ENCODE measurements at places on chromosomes 16 and 17.

- DNase-seq, result no peak
These were observed 25.6 kb downstream of the SGSM2 start for GRCh38 chr17:2362881-2363280.

GRCh38 chr16:1980030-1980769 is 1.1 kb downstream of the NOXO1 start:
- DNase-seq, result no peak

DNA sequence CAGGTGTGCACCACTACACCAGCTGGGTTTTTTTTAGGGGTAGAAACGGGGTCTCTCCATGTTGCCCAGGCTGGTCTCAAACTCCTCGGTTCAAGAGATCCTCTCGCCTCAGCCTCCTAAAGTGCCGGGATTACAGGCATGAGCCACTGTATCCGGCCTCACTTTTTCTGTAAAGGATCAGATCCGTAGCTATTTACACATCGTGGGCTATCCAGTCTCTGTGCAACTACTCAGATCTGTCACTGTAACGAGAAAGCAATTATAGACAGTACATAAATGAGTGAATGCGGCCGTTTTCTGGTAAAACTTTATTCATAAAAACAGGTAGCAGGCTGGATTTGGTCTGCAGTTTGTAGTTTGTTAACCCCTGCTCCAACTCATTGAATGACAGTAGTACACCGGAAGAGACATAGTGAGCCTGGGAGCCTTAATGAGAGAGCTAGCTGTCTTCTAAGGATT is 44.5 kb downstream of the VMP1 start:
- DNase-seq, result no peak

DNA sequence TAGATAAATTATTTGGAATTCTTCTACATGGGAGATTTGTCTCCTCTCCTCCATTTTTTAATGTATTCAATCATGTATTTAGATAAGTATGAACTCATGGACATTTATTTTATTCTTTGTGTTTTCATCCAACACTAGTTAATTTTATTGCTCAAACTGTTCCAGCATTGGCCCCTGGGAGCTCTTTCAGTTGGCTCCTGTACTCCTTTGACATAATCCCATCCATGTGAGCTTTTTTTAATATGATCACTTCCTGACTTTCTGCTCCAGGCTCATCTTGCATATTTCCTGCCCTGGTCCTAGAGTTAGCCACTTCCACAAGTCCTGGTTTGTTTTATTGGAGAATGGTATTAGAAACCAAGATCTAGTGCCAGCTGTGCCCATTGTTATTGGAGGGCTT is 419.0 kb upstream of the CDH11 start:
- DNase-seq, result no peak

- DNase-seq, result no peak
These were observed 14.6 kb upstream of the CPPED1 start for GRCh38 chr16:12818326-12818725.

DNA sequence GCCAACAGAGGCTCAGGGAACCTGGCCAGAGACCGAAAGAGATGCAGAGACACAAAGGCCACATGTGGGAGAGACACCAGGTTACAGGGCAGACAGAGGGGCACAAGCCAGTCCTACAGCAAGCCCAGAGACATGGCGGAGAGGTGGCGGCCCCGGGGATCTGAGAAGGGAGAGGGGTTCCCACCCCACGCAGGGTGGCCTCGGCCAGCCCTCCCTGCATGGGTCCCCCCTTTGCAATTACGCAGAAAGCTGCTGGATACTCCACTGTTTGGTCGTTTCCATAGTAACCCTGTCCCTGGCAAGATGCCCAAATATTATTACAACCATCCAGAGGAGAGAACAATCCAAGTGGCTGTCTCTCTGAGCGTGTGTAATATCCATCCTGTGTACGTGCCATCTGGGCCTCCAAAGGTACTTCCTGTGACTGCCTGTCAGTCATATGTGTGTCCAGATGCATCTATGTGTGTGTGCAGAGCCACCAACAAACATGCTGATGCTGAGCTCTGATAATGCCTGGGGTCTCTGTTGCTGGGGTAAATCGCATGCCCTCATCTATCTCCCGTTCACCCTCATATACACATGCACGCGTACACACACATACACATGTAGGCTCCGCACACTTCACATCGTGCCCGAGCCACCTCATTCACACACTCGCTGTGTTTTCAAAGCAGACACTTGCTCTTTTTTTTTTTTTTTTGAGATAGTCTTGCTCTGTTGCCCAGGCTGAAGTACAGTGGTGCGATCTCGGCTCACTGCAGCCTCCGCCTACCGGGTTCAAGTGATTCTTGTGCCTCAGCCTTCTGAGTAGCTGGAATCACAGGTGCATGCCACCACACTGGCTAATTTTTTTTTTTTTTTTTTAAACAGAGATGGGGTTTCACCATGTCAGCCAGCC is 5.5 kb downstream of the PCGF2 start:
- no peak for DNase-seq

GRCh38 chr16:49587511-49587910 is 213.9 kb downstream of the C16orf78 start:
- no peak for DNase-seq

- no peak for DNase-seq
These were observed 14.2 kb downstream of the AXIN2 start for GRCh38 chr17:65547253-65547670.

- peak; percentile 56 for DNase-seq
These were observed 6.6 kb downstream of the IGF2BP1 start for GRCh38 chr17:49003557-49004511.

DNA sequence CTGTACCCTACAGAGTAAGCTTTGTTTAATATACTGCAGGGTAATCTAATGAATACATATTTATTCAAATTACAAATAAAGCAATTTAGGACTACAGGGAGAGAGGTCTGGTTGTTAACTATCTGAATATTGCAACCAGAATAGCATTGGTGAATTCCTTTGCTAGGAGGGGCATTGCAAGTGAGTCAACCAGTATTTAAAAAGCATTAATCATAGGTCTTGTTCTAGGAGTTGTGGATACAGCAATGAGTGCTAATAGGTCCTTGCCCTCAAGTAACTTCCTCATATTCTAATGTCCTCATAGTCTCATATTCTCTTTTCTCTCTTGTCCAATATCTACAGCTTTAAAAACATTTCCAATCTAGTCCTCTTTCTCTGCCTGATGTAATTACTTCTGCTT is 531.4 kb downstream of the CDH11 start:
- no peak for DNase-seq

DNA sequence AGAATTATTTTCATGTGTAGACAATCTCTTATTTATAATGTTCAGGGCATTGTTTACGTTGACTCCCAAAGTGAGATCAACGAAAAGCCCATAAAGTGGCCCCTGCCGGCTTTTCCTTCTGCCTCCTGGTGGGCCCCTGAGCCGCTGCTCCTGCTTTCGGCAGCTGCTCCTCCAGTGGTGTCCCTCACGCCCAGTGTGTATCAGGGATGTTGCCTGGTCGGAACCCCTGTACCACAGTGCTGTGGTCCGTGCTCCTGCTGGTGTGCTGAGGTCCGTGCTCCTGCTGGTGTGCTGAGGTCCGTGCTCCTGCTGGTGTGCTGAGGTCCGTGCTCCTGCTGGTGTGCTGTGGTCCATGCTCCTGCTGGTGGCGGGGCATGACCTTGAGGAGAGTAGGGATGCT is 107.6 kb downstream of the BANP start:
- DNase-seq, result no peak

DNA sequence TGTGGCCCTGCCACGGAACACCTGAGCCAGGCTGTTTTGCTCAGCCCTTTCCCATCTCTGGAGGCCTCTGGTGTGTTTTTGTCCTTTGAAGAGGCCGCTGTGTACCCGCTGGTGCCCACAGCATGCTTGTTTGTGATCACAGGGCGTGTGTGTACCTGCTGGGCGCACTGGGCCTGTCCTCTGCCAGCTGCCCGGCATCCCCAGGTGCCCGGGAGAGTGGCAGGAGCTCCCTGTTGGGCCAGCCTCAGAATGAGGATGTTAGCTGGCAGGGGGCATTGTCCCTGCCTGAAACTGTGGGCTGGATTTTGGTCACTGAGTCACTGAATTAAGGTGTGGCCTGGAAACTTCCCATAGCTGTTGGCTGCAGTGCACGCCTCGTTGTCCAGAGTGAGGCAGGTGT is 31.1 kb downstream of the BAIAP2 start:
- no peak for DNase-seq

- DNase-seq, result no peak
These were observed 59.2 kb downstream of the BANP start for GRCh38 chr16:88010343-88010967.

DNA sequence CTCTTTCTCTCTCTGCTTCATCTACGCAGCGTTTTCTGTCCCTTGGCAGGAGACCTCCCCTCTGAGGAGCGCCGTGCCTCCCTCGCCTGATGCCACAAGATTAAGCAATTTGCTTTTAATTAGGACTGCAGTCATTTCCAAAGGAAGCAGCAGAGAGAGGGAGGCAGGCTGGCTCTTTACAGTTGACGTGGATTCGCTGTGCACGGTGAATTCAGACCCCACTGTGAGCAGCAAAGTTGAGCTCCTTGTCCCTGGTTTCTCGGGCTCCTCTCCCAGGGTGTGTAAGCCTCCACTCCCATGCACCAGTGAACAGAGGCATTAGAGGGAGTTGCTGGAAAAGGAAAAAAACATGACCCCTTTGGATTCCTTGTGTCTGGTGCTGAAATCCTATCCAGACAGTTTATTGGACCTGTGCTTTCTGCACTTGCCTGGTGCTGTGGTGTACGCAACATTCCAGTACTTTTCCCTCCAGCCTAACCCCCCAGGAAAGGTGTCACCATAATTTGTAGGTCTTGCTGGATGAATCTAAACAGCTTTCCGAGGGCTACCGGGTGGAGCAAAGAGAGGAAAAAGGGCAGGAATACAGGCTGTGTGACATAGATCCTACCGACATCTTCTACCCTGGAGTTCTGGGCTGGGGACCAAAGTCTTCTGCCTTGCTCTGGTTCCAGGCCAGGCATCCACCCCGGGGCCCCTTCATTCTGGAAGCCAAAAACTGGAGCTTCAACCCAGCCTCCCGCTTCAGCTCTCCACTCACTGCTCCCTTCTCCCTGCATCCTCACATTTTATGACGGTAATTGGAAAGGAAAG is 171.0 kb downstream of the MAF start:
- DNase-seq, result no peak

- no peak for DNase-seq
These were observed 34.5 kb downstream of the FAM222B start for GRCh38 chr17:28807925-28808634.

GRCh38 chr17:82867763-82868325 is 28.0 kb upstream of the ZNF750 start:
- no peak for DNase-seq

DNA sequence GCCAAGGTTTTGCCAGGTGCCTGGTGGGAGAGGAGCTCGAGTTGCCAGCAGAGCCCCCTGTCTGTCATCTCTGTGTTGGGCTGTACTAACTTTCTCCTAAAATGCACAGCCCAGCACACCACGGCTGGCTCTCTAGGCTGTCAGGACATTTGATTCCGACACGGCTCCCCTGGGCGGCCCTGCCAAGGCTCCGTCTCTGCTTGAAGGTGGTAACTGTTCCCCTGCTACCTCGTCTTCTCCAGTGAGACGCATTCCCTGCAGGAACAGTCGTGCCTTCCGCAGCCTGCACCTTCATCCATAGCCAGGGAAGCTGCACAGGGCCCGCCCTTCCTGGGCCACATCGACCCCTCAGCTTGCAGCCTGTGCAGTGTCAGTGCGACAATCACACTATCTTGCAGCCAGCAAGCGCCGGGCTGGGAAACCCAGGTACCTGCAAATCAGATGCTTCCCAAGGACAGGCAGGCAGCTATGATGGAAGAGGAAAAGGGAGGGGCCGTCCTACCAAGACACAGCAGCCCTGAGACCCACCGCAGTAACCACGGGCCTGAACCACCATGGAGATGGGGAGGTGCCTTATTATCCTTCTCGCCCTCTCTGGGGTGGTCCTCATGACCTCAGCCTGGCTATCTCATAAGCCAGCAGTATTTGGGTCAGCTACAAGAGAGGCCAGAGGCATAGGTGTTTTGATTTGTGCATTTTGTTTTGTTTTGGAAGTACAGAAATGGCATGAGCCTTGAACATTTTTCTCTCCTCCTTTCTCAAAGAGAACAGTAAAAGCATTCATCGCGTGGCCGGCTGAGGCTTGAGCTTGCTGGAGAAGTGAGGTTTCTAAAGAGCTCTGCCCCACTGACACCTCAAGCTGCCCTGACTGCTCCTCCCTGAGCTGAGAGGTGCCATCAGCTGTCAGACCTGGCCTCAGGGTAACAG is 361.7 kb upstream of the TNRC6C start:
- peak; percentile 26 for DNase-seq

- DNase-seq, result no peak
These were observed 224.5 kb upstream of the PSMD7 start for GRCh38 chr16:74071996-74072535.

GRCh38 chr16:47142486-47142820 is 1.3 kb downstream of the NETO2 start:
- DNase-seq, result no peak

DNA sequence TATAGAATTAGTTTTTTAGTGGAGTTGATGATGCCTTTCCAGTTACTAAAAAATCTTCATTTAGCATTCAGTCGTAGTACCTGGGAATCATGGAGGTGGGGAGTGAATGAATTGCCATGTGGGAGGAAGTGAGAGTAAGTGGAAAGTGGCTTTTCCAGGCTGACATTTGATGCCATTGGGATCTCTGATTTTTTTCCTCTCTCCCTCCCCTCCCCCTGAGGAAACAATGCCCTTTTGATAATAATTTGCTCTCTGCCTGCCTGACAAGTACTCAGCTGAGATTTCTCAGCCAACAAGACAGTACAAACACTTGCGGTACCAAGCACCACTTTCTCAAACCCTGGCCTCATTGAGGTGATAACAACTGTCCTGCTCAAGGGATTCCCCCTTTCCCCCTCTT is 2.2 kb downstream of the UBE2Z start:
- no peak for DNase-seq

- no peak for DNase-seq
These were observed 55.4 kb downstream of the SOCS1 start for GRCh38 chr16:11200592-11200991.

DNA sequence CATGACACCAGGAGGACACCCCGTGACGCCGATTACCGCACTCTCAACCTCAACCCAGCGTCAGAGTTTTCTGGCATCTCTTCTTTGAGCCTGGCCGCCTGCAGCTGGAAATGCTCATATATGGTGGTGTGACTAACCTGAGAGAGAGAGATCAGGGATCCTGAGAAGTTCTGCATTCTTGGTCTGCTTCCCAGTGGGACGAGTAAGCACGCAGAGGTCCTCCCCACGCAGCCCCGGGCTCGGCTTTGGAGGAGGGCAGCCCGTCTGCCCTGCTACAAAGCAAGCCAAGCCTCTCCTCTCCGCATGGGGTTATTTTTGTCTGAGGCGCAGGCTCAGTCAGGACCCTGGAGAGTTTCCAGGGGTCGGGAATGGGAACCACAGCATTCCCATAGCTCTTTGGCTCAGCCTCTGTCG is 16.5 kb downstream of the CRISPLD2 start:
- DNase-seq, result no peak

DNA sequence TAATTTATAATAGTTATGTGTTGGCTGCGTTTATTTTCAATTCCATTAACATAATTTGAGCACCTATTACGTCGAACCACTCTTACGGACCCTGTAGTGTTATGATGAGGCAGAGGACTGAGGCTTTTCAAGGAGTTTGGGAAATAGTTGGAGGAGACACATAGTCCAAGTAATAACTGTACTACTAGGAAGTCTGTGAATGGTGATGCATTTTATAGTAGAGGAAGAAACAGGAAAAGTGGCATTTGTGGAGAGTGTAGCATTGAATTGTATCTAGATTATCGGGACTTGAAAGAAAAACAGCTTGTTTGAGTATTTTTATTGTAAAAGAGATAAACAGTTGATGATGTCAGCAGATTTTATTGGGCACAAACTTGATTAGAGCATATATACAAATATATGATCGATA is 1.7 kb downstream of the NFATC3 start:
- DNase-seq, result no peak
